Muscle of leg (tissue), 16 donors: ENCODE measurements at places on chromosomes 4 and X.

- peak; percentile 95 for DNase-seq
Measured at GRCh38 chr4:81599742-81600380, 128.2 kb upstream of the RASGEF1B start.

DNA sequence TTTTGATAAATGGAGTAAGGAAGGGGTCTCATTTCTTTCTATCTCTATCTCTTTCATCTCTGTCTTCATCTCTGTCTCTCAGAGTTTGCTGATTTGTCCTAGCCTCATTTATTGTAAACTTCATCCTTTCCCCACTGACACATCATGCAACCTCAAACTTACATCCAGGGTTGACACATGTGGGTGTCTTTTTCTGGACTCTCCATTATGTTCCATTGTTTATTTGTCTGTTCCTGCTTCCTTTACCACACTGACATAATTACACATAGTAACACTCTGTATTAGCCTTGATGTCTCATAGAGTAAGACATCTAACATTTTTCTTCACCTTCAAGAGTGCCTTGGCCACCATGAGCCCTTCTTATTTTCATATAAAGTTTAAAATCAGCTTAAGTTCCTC, 8.1 kb upstream of the SRD5A3 start:
- DNase-seq: no peak

GRCh38 chr4:385934-386707, 48.5 kb downstream of the ZNF141 start:
- no peak for DNase-seq

DNA sequence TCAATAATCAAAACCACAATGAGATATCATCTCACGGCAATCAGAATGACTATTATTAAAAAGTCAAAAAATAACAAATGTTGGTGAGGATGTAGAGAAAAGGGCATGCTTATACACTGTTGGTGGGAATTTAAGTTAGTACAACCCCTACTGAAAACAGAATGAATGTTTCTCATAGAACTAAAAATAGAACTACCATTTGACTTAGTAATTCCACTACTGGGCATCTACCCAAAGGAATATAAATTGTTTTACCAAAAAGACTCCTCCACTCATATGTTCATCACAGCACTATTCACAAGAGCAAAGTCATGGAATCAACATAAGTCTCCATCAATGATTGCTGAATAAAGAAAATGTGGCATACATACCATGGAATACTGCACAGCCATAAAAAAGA, 278.1 kb upstream of the ARSJ start:
- no peak for DNase-seq

DNA sequence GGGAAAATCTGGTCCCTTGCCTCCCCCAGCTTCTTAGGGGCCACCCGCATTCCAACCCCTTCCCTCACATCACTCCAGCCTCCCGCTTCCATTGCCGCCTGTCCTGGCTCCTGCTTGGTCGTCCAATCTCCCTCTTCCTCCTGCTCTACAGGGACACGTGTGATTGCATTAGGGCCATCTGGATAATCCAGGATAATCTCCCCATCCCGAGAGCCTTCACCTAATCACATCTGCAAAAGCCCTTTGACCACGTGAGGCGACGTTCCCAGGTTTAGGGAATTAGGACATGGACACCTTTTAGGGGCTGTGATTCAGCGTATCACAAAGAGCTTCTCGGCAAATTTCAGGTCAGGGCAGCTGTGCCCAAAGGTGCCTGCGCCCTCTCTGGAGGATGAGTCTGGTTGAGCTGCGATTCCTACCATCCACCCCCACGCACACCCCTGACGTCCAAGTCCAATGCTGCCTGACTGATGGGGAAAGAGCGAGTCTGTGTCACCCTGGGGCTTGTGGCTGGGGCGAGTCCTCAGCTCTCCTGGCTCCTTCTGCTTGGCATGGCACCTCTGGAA, 104.6 kb downstream of the PSAPL1 start:
- DNase-seq: no peak

DNA sequence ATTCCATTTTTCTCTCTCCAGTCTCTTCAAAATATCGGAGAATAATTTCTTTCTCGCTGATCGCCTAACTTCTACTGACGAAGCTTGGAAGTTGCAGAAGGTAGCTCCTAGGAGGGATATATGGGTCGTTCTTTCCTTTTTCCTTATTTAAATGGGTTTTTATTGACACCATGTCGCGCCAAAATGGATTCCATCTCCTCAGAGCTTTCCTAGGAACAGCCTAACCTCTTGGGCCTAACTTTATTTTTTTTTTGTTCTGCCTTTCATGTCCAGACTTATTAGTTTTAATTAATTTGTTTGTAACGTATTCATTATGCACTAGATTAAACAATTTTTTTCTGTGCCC, 359.4 kb upstream of the ZCCHC13 start:
- DNase-seq: no peak

DNA sequence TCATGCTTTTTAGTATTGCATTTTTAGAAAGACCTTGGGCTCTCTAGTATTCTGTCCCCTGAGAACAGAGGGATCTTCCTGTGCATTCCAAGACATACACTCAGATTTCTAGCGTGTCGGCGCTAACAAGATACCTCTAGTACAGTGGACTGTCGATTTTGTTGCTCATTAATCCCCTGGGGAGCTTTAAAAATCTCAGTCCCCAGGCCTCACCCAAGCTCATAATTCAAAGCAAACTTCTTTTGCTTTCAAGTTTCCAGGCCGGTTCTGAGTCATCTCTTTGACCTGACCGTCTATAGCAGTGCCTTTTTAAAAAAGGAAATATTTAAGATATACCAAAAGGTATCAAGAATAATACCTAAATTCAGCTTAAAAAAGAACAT, 137.0 kb downstream of the AMMECR1 start:
- DNase-seq: peak; percentile 33

DNA sequence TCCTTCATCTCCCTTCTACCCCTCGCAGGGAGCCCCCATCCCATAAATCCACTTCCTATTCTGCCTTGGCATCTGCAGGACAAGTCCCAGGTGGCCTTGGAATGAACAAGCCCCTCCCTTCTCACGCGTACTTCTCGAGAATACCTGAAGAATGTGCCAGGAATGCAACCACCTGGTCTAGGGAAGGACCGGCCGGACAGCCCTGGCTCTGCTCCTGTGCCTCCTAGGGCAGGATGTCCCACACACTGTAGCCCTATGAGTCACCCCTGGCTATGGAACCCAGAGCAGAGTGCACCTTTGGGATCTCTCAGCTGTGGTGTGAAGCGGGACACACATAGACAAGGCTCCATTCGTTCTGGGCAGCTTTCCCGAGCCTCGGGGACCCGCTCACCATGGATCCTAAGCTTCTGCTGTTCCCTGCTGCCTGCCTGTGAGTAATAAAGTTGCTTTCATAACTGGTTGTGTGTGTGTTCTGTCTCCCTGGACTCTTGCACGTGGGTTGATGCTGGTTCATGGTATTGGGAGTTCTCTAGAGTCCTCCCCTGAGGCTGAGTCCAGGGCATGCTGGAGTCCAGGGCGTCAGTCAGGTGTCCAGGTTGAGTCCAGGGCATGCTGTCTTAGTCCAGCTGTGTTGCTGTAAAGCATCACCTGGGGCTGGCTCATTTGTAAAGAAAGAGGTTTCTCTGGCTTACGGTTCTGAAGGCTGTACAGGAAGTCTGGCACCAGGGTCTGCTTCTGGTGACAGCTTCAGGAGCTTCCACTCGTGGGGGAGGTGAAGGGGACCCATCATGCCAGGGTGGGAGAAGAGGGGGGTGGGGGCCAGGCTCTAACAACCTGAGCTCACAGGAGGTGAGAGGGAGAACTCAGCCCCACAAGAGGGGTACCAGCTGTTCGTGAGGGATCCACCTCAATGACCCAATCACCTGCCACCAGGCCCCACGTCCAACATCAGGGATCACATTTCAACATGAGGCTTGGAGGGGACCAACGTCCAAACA, 7.4 kb upstream of the PDE6B start:
- no peak for DNase-seq

DNA sequence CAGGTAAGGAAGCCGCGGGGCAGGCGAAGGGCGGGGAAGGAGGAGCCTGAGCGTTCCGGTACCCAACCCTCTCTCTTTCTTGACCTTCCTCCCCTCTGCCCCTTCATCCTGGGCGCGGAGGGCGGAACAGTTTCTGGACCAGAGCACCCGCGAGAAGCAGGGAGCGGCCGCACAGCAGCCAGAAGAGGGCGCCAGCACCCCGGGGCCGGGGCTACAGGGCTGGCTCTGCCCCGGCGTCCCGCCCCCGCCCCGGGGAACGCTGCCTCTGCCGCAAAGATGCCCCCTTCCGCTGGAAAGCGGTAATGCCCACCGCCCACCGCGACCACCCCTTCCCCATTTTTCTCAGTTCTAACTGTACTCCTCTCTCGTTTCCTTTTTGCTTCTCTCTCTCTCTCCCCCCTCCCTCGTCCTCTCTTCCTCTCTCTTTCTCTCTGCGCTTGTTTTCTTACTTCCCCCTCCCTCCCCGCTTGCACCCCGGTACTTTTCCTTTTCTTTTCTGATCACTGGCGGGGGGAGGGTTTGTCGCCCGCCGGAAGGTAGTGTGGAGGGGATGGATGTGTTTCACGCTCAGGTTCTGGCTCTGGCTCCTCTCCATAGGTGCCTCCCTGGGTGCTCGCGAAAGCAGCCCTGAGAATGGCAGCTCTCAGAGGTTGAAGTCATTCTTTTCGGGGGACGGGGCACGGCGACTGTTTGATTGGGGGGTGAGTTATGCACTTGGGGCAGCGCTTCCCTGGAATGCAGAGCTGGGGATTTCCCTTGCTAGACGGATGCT, 13.1 kb upstream of the PRDM8 start:
- DNase-seq: peak; percentile 95

GRCh38 chrX:113330416-113330815, 489.8 kb upstream of the AMOT start:
- no peak for DNase-seq

GRCh38 chr4:139934057-139934707, 219.8 kb downstream of the MAML3 start:
- DNase-seq: peak; percentile 79

DNA sequence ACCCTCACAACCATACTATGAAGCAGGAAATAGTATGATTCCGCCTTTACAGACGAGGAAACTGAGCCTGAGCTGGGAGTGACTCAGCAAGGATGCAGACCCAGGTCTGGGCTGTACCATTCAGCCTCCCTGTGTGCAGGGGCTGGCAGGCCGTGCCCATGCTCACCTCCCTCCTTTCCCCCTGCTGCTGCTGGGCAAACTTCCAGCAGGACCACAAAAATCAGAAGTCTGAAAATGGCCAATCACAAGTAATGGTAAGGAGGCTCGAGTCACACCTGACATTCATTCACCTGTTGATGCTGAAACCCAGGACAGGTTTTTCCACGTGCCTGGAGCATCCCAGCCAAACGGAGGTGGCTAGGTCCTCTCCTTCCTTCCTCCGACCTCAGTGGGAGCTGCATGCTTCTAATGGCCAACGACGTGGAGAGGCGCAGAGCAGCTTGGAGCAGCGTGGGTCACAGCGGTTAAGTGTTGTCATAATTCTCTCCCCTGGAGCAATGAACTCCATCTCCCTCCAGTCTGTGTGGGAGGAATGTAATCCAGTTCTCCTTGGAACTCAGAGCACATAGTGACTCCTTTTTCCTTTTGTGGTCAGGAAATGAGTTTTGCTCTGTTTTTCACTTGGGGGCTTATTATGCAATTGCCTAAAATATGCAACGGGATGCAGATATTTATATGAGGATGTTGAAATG, 371.7 kb downstream of the BCOR start:
- peak; percentile 84 for DNase-seq

GRCh38 chrX:68692651-68693050, 45.2 kb downstream of the STARD8 start:
- no peak for DNase-seq

GRCh38 chr4:85587952-85588351, 113.0 kb downstream of the ARHGAP24 start:
- DNase-seq: no peak

GRCh38 chrX:21657318-21658151, 595 bp downstream of the KLHL34 start:
- no peak for DNase-seq

GRCh38 chr4:177638871-177639270, 196.6 kb upstream of the AGA start:
- no peak for DNase-seq

DNA sequence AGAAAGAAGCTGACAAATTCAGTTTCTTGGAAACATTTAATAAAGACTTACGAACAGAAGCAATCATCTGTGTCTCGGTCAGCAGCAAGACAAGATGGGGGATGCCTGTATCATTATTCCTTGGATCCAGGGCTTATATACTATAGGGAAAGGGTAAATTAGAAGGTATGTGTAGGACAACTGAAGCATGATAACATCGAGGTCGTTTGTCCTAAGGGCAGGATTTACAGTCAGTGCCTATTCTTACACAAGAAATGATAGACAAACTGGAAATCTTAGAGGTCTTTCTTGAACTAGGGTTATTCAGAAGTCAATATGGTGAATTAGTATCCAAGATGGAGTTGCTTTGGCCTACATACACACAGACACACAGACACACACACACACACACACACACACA, 553.0 kb downstream of the STPG2 start:
- no peak for DNase-seq

DNA sequence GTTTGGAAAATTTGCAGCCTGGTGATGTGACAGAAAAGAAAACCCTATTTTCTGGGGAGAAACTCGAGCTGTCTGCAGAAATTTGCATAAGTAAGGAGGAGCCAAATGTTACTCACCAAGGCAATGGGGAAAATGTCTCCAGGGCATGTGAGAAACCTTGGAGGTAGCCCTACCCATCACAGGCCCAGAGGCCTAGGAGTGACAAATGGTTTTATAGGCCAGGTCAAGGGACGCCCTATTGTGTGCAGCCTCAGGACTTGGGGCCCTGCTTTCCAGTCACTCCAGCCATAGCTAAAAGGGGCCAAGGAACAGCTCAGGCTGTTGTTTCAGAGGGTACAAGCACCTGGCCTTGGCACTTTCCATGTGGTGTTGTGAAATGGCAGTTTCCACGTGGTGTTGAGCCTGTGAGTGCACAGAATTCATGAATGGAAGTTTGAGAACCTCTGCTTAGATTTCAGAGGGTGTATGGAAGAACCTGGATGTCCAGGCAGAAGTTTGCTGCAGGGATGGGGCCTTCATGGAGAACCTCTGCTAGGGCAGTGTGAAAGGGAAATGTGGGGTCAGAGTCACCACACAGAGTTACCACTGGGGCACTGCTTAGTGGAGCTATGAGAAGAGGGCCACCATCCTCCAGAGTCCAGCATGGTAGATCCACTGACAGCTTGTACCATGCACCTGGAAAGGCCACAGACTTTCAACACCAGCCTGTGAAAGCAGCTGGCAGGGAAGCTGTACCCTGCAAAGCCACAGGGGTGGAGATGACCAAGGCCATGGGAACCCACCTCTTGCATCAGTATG, 637.6 kb upstream of the EPHA5 start:
- DNase-seq: no peak

GRCh38 chr4:153205757-153206156, 1.5 kb downstream of the TRIM2 start:
- peak; percentile 36 for DNase-seq

DNA sequence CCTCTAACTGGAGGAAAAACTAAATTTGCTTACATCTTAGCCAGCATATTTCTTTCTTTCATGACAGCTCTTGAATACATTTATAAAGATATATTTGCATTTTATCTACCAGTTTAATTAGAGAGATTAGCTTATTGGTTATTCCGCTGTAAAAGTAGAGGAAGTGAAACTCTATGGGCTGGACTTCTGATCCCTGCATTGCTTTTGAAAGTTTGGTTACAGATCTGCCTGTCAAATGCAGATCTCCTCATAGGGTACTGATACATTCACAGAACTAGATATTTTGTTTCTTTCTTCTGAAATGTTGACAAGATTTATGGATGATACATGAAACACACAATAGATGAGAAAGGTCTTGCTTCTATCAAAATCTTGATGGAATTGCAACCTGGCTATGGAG, 581.4 kb upstream of the AADAT start:
- DNase-seq: no peak

GRCh38 chr4:148143174-148143573, 299.0 kb downstream of the NR3C2 start:
- DNase-seq: no peak

GRCh38 chr4:80538276-80538926, 202.9 kb downstream of the CFAP299 start:
- no peak for DNase-seq
